ENCODE measurements at places on chromosomes 5 and 9. TPM values are rescaled to one million over a fixed set of nuclear protein-coding genes. Genes with fewer than 3 reads are reported as not detected.

Gene IL9
- total RNA-seq = not detected

Gene SPATA9
- not detected for total RNA-seq

Gene PPIC
- not detected for total RNA-seq

Gene PRR7
- total RNA-seq = 4.8 TPM

Gene S100Z
- total RNA-seq = 2.4 TPM

Gene SYK
- 242 TPM for total RNA-seq

Gene PCDHGA2
- total RNA-seq = 0.07 TPM

Gene ANAPC2
- total RNA-seq = 121 TPM

Gene CCDC192
- total RNA-seq = not detected

Gene CYLC2
- total RNA-seq = not detected

Gene LCN1
- not detected for total RNA-seq

Gene SPINK13
- not detected for total RNA-seq

Gene ADRA1B
- not detected for total RNA-seq

Gene BAAT
- total RNA-seq = not detected

Gene SV2C
- not detected for total RNA-seq

Gene SIMC1
- total RNA-seq = 63.5 TPM

Gene CMBL
- not detected for total RNA-seq

Gene DMRT3
- not detected for total RNA-seq

Gene KIF2A
- total RNA-seq = 51.7 TPM

Gene RASGRF2
- 0.37 TPM for total RNA-seq

Gene APBA1
- 0.34 TPM for total RNA-seq

Gene LVRN
- not detected for total RNA-seq

Gene TMEM250
- total RNA-seq = 30.4 TPM

Gene LCN12
- 1.9 TPM for total RNA-seq

Gene MEGF10
- total RNA-seq = not detected

Gene RNF145
- total RNA-seq = 56.0 TPM

Gene PDLIM4
- not detected for total RNA-seq

Gene NEURL1B
- 0.12 TPM for total RNA-seq

Gene CDO1
- total RNA-seq = not detected

Gene LNPEP
- 101 TPM for total RNA-seq

Gene TPM2
- 6.0 TPM for total RNA-seq

Gene SPATA31E1
- not detected for total RNA-seq

Gene SPACA9
- 2.4 TPM for total RNA-seq

Gene C1QTNF2
- total RNA-seq = not detected

Gene TIMD4
- total RNA-seq = not detected

Gene PCAT7
- total RNA-seq = not detected

Gene ITGA2
- not detected for total RNA-seq

Gene GMCL2
- not detected for total RNA-seq
